ENCODE measurements at places on chromosomes 6 and 20.

DNA sequence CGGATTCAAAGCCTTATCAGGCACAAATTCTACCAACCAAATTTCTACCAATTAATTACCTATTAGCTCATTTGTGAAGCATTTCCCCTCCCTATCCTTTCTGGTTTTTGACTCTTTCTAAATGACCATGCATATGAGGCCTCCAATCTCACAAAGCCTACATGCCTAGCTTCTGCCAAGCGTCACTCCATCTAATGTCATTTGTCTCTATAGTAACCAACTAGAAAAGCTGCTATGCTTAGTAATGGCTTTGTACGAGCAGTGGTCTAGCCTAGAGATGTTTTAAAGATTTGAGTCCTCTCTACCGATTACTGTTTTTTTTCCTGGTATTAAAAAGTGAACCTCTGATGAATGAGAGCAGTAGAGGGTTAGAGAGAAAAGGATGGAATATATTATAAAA, 4.8 kb upstream of the ASF1A start:
- no peak for DNase-seq

DNA sequence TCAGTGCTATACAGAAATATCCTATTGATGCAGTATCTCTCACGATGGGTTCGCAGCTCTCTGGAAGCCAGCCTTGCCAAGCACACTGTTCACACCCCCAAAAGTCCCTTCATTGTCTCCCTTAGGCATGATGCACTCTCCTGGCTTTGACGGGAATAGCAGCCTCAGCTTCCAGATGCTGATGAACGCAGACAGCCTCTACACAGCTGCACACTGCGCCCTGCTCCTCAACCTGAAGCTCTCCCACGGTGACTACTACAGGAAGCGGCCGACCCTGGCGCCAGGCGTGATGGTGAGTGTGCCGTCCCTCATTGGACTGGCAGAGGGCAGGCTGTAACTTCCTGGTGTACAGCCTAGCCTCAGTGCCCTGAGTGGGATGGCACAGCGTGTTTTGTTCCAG, 60.0 kb upstream of the PBOV1 start:
- no peak for DNase-seq

DNA sequence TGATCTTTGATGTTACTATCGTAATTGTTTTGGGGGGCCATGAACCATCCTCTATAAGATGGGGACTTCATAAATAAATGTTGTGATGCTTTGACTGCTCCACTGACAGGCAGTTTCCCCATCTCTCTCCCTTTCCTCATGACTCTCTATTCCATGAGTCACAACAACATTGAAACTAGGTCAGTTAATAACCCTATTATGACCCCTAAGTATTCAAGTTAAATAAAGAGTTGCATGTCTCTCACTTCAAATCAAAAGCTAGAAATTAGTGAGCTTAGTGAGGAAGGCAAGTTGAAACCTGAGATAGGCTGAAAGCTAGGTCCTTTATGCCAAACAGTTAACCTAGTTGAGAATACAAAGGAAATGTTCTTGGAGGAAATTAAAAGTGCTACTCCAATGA, 491.0 kb downstream of the HAO1 start:
- no peak for DNase-seq

- DNase-seq, result no peak
Measured at GRCh38 chr6:30071081-30071818, 4.3 kb downstream of the PPP1R11 start.

All from CD14-positive monocyte (primary cell).